ENCODE measurements at places on chromosomes 12 and 14.

DNA sequence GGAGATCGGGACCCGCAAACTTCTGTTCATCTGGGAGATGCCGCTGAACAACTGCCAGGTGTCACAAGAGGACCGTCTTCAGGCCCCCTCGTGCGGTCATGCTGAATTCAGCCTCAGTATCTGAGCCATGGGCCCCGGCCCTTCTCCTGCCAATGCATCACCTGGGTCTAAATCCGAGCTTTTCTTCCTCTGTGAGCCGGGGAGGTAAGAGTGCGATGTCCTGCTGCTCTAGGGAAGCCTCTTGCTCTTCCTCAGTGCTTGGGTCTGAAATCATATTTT is 155.8 kb upstream of the FKBP4 start:
- no peak for DNase-seq

GRCh38 chr12:21561158-21561557 is 35.1 kb downstream of the SPX start:
- no peak for DNase-seq

- DNase-seq = no peak
Measured at GRCh38 chr12:8822298-8822697, at the start of gene A2ML1. A2ML1 (plus strand) TSS chr12:8822621; CDS start chr12:8822652, 31 bp downstream.

GRCh38 chr14:65723348-65723747 is 310.8 kb downstream of the FUT8 start:
- no peak for DNase-seq

GRCh38 chr12:107845226-107845979 is 70.9 kb downstream of the ASCL4 start:
- no peak for DNase-seq

DNA sequence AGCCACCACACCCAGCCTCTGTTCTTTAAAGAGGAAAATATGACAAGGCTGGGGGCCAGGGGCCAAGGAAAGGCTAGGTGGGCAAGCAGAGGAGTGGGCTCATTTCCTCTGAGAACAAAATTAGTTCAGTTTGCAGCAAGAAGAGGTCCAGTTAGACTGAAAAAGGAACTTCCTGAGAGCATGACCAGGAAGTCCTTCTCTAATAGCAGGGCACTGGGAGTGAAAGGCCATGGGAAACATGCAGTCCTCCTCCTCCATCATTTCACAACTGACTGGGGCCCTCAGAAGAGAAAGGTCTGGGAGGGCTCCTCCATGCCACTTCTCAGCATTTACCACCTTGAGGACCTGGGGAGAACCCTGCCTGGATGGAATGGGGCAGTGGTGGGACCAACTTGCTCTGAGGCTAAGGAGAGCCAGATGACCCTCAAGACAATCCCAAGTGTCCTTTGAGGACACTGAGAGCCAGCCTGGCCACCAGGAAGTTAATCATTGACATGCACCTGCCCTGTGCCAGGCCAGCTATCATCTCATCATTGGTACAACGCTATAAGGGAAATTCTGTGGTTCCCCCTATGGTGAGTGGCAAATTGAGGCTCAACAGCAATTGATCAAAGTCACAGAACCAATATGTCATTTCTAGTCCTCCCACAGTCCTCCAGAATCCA is 2.0 kb downstream of the AQP2 start:
- DNase-seq = no peak

DNA sequence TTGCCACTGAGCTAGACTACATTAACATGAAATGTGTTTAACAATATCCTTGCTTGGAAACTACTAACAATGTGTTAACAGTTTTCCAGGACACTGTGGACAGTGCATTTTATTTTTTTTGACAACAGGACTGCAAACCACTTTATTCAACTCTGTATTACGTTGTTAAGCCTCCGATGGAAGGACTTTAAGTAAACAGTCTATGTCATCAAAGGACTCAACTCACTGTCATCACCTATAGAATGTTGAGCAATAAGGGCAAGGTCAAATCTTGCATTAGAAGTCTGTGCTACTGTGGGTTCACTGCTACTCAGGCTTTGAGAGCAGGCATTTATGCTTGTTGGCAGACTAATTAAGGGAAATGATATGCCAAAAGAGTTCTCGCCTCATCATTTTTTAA is 483.7 kb downstream of the FLRT2 start:
- DNase-seq = no peak

DNA sequence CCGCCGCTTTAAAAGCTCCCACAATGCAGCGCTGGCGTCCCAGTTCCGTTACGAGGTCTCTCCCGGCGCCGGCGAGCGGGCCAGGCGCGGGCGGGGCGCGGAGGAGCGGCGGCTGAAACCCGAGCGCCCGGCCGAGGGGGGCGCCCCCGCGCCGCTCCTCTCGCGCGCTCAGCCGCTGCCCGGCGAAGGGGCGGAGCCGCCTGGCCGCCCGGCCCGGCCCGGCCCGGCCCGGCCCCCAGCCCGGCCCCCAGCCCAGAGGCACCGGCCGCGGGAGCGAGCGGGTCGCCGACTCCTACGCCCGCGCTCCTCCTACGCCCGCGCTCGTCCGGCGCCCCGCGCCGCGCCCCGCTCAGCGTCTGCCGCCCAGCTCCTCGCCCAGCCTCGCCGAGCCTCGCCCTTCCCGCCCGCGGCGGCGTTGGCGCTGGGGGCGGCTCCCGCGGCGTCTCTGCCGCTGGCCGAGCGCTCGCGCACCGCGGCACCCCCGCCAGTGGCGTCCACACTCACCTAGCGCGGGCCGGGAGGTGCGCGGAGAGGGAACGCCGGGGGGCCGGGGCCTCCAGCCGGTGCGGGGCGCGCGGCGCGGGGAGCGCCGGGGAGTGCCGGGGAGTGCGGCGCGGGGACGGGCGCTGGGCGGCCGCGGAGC is at the start of gene RASSF8:
Gene RASSF8, plus strand, starts transcription at position 255 of the 643 bp plus-strand sequence. CDS start 96,662 bp downstream, outside the sequence.
- DNase-seq = no peak

DNA sequence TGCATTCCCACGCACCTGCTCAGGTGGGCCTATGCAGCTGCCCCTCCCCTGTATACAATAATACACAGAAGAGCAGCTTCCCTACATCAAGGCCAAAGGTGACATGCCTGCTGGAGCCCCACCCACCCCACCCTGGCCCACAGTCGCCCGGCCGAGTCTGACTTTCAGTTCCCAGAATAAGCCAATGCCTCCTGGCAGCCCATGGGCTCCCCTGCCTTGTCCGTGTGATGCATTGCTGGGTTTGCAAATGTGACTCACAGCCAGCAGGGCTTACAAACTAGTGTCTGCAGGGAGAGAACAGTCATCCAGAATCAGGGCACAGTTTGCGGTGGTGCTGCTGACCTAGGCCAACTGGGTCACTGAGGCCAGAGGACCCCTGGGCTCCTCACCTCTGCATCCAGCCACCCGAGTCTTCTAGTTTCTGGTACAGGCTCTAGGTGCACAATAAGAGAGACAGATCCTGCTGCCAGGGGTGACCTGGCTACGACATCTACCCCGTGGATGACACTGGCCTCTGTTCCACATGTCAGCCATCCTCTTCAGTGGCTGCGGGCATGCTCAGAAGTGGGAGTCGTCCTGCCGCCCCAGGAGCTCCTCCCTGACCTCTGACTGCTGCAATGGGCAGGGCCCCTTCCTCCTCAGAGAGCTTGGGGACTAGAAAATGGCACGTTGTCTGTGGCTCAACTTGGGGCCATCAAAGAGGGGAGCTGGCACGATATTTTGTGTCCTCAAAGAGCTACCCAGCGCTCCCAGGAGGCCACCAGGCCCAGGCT is 84.5 kb downstream of the CHGA start:
- DNase-seq = no peak

- DNase-seq = no peak
Measured at GRCh38 chr14:78836777-78837176, 666.6 kb downstream of the NRXN3 start.

DNA sequence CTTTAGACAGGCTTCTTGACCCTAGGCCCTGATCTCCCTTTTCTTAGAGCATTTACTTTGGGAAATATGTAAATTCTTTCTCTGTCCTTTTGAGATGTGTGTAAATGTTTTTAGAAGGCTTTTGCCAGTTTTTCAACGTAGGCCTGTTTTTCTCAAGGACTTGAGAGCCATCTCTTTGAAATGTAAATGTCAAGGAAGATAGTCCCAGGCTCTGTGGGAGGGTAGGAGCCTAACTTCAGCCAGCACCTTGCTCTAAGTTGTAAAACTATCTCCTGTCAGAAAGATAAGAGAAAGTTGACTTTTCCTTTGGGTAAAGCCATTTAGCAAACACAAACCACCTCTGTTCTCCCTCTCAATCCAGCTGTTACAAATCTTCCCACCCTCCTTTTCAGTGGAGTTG is 219.8 kb downstream of the RPS29 start:
- no peak for DNase-seq

GRCh38 chr14:25803386-25804018 is 753.6 kb upstream of the STXBP6 start:
- no peak for DNase-seq

GRCh38 chr12:45182511-45182910 is 33.4 kb upstream of the ANO6 start:
- DNase-seq = no peak

DNA sequence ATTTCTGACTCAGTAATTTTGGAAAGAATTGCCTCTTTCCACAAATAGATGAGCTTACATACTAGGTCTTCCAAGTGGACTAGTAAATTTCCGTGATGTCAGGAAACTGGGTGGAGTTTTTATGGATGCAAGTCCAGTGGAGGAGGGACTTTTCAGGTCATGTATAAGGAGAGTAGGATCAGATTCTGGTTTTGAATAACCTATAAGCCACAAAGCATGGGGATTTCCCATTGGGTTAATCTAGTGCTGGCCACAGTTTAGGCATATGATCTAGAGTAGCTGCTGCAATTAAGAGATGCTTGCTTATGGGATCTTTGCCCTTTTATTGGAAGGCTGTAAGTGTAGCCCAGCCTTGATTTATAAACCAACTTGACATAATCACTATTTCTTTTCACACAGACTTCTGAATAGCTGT is 33.8 kb downstream of the STK38L start:
- DNase-seq = no peak

GRCh38 chr12:126488806-126489205 is 1423.6 kb downstream of the AACS start:
- DNase-seq = no peak

DNA sequence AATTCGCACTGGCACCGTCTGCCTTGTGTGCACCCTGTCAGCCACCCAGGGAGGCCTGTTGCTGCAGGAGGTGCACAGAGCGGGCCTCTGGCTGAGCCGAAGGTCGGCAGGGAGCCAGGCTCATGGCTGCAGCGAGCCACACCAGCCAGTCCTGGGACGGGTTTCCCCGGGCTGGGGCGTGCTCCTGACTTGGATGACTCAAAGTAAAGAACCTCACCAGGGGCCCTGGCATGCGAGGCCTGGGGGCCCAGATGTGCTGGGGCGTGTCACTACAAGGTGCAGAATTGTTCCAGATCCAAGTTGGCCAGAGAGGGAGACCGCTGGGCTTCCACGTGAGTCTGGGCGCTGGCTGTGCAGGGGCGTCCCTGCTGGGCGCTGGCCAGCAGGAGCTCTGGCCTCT is 34.5 kb downstream of the FBRSL1 start:
- no peak for DNase-seq

- DNase-seq = no peak
Measured at GRCh38 chr12:7161811-7162210, 27.7 kb upstream of the PEX5 start.

DNA sequence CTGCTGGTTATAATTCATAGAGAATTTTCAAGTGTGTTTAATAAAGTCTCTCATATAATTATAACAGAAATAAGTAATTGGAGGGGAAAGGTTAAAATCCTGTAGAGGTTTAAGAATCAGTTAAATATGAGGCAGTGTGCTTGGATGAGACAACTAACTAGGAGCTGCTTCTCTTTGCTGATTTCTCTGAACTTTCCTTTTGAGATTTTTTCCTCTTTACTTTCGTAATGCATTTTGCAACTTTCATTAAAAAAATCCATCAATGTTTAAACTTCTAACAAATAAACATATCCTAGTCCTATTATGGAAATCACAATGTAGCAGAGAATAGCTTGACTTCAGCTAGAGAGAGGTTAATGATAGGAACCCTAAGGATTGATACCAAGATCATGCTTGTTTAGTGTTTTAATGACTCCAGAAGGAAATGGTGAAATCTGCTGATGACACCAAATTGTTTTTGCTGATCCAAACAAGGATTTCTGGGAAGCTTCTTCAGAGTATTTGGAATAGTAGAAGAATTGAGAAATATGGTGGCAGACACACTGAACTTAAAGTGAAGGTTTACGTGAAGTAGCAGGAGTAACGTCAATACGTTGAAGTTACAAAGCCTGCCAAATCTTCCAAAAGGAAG is 122.6 kb downstream of the RAD51B start:
- no peak for DNase-seq

GRCh38 chr12:127428420-127428819 is 838.5 kb upstream of the TMEM132C start:
- no peak for DNase-seq

DNA sequence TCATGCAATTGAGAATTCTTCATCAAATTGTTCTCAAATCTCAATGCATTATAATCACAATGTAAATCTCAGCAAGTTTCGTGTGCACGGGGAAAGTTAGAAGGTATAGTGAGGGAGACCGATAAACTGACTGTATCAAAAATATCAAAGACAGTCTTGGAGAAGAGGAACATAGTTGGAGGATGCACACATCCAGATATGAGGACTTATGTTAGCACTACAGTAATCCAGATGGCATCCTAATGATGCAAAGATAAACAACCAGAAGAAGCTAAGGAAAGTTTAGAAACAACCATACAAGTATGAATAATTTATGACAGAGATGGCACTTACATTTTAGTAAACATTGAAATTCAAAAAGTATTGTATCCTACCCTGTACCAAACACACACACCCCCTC is 760.1 kb downstream of the RPS29 start:
- no peak for DNase-seq

- no peak for DNase-seq
Measured at GRCh38 chr14:104555430-104556255, 23.9 kb upstream of the C14orf180 start.

GRCh38 chr12:85260896-85261295 is 19.1 kb upstream of the ALX1 start:
- no peak for DNase-seq

DNA sequence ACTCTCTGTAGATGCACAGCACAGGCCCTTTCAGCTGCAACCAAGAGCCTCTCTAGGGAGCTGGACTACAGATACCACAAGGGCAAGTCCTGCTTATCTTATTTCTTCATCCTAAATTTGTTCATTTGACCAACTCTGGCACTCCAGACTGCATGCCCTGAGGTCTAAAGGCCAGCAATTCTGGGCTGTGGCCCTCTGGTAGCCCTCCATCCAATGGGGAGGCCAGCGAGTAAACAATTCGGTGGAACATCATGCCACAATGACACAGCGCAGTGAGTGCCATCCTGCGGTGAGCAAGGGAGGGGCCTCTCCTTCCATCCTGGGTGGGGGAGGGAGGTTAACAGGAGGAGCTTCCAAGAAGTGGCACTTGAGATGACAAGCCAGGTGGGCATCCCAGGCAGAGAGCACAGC is 652 bp upstream of the SELPLG start:
- DNase-seq = no peak

GRCh38 chr12:108526482-108527165 is 11.5 kb downstream of the FICD start:
- no peak for DNase-seq
